ENCODE measurements at places on chromosomes 12 and 14.
A peak's percentile ranks its signal among the peaks of the same experiment; 100 is the strongest.

- no peak for DNase-seq
Measured at GRCh38 chr12:10701131-10701681, 21.9 kb downstream of the YBX3 start.

- DNase-seq, result no peak
Measured at GRCh38 chr14:55188686-55189295, 2.6 kb downstream of the DLGAP5 start.

DNA sequence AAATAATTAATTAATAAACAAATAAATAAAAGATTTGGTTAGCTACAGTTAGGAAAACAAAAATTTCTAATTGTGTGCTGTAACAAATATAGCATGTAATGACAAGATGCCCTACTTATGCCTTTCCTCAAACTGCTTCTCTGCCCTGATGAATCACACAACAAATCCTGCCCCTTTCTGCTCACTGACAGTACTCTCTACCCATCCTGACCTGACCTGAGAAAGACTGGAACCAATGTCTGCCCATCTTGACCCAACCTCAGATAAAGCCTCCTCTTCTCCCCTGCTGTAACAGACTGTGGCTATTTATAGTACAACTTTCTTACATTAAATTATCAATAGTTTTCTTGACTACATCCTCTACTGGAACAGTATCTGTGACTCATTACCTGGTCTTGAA, 43.7 kb downstream of the PPP1R13B start:
- DNase-seq, result no peak

- DNase-seq, result no peak
Measured at GRCh38 chr14:68104518-68104917, 284.9 kb downstream of the RAD51B start.

GRCh38 chr12:131287015-131287937, 333.6 kb downstream of the ADGRD1 start:
- no peak for DNase-seq

- DNase-seq, result no peak
Measured at GRCh38 chr14:103746701-103747100, 31.1 kb downstream of the ZFYVE21 start.

DNA sequence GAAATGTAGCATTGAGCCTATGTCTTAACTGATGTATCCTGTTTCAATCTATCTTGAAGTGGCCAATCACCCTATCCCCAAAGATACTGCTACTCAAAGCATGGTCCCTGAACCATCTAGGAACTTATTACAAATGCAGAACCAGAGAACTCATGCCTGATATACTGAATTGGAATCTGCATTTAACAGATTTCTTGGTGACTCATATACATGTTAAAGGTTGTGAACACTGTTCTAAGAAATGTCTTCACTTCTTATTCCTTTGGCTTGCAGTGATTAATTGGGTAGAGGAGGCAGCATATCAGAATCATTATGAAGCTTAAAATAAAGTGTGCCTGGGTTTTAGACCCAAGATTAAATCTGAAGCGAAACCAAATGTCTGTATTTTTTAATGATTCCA, 795.6 kb downstream of the DIO2 start:
- no peak for DNase-seq

- no peak for DNase-seq
Measured at GRCh38 chr12:106317406-106318082, 15.0 kb downstream of the TCP11L2 start.

DNA sequence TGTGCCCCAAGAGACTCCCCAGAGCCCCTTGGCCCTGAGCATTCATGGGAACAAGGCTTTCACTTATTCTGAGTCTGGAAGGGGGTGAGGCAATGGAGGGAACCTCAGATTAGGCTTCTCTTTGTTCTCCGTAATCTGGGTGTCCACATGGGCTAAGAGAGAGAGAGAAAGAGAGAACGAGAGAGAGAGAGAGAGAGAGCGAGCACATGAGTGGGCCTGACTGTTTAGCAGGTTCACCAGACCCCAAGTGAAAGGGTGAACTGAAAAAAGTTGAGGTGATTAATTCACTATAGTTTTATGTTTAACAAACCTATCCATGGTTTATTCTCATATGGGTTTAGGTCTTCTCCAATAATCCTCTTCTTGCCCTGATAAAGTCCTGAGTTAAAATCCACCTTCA, 183.4 kb upstream of the VASH1 start:
- no peak for DNase-seq

GRCh38 chr12:122862872-122863701, 27.8 kb downstream of the HIP1R start:
- DNase-seq, result peak; percentile 29

DNA sequence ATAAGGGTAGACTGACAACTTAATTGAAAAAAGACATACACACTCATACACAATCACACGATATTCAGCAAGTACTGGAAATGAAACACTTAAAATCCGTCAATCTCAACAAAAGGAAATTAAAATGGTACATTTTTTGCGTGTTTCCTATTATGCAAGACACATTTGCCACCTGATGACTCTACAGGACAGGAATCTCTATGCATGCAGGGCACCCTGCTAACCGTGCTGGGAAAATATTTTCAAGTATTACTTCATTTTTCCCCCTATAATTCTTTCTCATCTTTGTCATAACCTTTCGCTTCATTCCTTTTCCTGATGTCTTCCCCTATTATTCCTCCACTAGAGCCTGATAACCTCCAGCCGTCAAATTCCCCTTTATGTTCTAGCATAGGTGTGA, 150.2 kb downstream of the TMEM132D start:
- DNase-seq, result no peak

- no peak for DNase-seq
Measured at GRCh38 chr14:85516239-85517113, 13.5 kb upstream of the FLRT2 start.

DNA sequence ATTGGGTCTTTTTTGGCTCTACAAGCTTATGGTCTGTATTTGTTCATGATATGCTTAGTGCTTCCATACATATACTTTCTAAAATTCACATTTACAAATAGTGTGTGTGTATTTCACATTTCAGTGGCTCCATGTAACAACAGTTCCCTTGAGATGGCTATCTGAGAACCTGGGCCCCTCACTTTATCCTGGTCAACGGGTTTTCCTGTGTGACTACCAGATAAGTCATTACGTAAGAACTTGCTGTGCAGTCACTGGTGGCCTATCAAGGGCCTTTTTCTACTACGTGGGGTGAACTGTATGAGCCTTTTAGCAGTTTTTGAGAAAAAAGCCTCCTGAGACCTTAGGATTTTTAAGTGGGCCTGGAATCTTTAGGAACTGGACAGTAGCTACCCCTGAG, 454.1 kb downstream of the PCNX1 start:
- no peak for DNase-seq

GRCh38 chr12:131980263-131980662, 30.5 kb downstream of the EP400 start:
- no peak for DNase-seq

GRCh38 chr12:92786045-92786444, 83.3 kb downstream of the PLEKHG7 start:
- no peak for DNase-seq

DNA sequence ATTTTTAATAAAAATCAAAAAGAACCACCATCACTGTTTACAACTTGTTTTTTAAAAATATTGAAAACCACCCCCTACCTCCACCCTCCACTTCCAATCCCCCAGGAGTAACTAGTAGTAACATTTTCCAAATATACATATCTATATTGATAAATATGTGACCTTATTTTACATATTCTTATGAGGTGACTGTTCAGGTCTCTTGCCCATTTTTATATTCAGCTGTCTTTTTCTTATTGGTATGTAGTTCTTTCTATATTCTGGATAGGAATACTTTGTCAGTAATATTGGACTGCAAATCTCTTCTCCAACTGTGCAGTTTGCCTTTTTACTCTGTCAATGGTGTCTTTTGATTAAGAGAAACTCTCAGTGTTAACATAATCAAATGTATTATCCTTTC, 59.0 kb upstream of the EIF5 start:
- DNase-seq, result no peak
